ENCODE measurements at places on chromosomes 2 and 18. TPM values are rescaled to one million over a fixed set of nuclear protein-coding genes. Genes with fewer than 3 reads are reported as not detected.

The C2orf78 gene
- total RNA-seq = not detected

The VWC2L gene
- total RNA-seq = not detected

The UCN gene
- total RNA-seq = 1.8 TPM

The TTC21B gene
- total RNA-seq = 30.6 TPM

The STARD6 gene
- total RNA-seq = not detected

The CPSF3 gene
- total RNA-seq = 52.8 TPM

The TANC1 gene
- 26.8 TPM for total RNA-seq

The PSME4 gene
- total RNA-seq = 28.6 TPM

The IL36RN gene
- total RNA-seq = not detected

The CXCR1 gene
- not detected for total RNA-seq

The ALK gene
- total RNA-seq = under 0.01 TPM

The NT5C1B gene
- total RNA-seq = not detected

The VAMP8 gene
- 2.8 TPM for total RNA-seq
